NCI-H345 (cell line): ENCODE measurements at places on chromosomes 1 and 21.

- peak; percentile 26 for DNase-seq
These were observed 2.6 kb downstream of the RERE start for GRCh38 chr1:8814865-8815264.

GRCh38 chr1:161019751-161020495, 1.0 kb downstream of the F11R start:
- DNase-seq = peak; percentile 74

DNA sequence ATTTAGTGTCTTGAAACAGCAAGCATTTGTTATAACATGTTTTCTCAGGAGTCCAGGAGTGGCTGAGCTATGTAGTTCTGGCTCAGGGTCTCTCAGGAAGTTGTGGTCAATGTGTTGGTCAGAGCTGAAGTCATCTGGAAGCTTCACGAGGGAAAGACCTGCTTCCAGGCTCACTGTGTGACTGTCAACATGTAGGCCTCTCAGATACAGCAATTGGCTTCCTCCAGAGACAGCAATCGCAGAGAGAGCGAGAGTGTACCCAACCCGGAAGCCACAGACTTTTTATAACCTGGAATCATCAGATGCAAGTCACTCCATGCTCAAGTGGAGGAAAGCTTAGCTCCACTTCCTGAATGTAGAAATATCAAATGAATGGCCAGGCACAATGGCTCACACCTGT, 40.9 kb downstream of the TNFRSF9 start:
- DNase-seq = no peak

GRCh38 chr1:109402025-109402424, 4.3 kb upstream of the SORT1 start:
- no peak for DNase-seq

- DNase-seq = no peak
These were observed 868.2 kb upstream of the CXADR start for GRCh38 chr21:16644685-16645084.

DNA sequence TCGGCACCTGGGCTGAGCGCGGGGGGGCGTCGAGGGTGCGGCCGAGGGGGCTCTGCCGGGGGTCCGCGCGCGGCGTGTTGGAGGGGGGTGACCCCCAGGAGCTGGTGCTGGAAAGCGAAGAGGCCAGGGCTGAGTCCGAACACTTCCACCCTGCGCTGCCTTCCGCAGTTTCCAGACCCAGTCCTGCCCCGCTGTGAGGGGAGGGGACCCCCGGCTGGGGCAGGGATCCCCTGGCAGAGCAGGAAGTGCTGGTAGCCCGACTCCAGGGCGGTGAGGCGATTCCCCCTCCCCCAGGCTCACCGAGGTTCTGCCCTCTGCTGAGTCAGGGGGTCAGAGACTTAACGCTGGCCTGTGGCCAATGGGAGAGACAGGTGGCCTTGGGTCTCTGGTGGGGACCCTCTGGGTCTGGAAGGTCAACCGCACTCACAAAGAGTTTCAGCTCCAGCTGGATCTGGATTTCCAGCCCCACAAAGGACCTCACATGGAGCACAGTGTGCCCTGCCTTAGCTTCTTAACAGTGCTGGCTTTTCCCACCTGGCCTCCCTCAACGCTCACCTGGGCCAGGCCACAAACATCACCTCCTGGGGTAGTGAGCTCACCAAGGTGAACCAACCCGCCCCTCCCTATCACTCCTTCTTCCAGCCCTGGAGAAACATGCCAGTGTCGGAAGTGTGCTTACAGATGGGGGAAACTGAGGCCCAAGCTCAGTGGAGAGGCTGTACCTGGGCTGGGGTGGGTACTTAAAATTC, 39.8 kb upstream of the SYNC start:
- DNase-seq = no peak

- no peak for DNase-seq
These were observed 31.3 kb upstream of the FOXO6 start for GRCh38 chr1:41329662-41330587.

- no peak for DNase-seq
These were observed 71.6 kb downstream of the CDC14A start for GRCh38 chr1:100423832-100424337.
